ENCODE measurements at places on chromosomes 1 and 21.

GRCh38 chr1:64038965-64039364 is 164.5 kb upstream of the UBE2U start:
- no peak for DNase-seq

GRCh38 chr1:41365772-41366454 is 4.7 kb downstream of the FOXO6 start:
- DNase-seq = peak; percentile 82

- DNase-seq = no peak
Observed at GRCh38 chr21:30634906-30635305, at the start of gene KRTAP20-2. Gene KRTAP20-2, plus strand, starts transcription at chr21:30635206. Its CDS starts 58 bp downstream, at chr21:30635264.

DNA sequence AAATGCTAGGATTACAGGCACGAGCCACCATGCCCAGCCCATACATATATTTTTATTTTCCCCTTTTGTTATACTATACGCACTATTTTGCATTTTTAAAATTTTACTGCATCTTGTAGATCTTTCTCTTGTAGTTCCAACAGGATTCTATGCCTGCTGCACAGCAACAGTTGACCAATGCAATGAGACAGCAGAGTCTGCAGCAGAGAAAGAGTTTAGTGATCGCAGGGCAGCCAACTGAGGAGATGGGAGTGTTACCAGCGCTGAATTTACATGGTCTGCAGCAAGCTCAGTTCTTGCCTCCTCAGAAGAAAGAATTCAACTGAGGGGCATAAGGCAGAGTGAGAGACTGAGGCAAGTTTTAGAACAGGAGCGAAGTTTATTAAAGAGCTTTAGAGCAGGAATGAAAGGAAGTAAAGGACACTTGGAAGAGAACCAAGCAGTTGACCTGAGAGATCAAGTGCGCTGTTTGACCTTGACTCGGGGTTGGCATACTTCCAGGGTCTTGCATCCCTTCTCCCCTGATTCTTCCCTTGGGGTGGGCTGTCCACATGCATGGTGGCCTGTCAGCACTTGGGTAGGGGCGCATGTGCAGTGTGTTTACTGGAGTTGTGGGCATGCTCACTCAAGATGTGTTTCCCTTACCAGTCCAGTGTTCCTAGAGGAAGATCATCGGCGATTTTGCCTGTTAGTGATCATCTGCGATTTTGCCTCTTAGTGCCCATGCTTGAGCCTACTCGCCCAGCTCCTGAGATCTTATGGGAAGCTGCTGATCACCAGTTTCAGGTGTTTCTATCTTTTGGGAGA is 4.1 kb upstream of the MTOR start:
- no peak for DNase-seq

DNA sequence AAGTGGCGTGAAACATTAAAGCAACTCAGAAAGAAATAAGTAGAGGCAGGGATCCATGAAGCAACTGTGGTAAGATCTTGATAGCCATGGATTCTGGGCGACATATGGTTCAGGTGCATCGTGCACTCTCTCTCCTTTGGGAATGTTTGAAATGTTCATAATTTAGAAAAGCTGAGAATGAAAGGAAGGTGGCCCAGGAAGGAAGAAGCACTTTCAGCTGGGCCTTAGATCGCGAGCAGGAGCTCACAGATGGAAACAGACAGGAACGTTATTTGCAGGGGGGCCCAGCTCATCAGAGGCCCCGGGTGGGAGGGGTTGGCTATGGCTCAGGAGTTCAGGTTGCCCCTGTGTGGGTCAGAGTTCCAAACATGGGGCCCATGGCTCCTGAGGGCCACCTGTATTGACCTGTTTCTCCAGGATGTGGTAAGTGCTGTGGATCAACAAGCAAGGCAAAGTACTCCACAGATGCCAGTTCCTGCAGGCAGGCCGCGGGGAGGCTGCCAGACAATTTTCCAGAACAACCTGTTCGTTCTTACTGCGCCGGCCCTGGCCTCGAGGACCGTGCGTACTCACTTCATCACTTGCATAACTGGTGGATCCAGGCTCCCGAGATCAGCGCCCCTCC is 253.2 kb downstream of the TOMM20 start:
- DNase-seq = no peak

Data from GM13976 (cell line).